Stimulated activated CD4-positive, alpha-beta T cell treated with anti-CD3 and anti-CD28 coated beads, Interleukin-12 subunit alpha, Interleukin-12 subunit beta, amount 100 ng/mL, for 48 hours (primary cell): ENCODE measurements at places on chromosomes 13 and 19.
A peak's percentile ranks its signal among the peaks of the same experiment; 100 is the strongest.

GRCh38 chr19:21617740-21618339 lies 112.4 kb downstream of the ZNF429 start:
- DNase-seq, result no peak

- no peak for DNase-seq
Observed at GRCh38 chr13:112870051-112870331, 99.0 kb upstream of the MCF2L start.

DNA sequence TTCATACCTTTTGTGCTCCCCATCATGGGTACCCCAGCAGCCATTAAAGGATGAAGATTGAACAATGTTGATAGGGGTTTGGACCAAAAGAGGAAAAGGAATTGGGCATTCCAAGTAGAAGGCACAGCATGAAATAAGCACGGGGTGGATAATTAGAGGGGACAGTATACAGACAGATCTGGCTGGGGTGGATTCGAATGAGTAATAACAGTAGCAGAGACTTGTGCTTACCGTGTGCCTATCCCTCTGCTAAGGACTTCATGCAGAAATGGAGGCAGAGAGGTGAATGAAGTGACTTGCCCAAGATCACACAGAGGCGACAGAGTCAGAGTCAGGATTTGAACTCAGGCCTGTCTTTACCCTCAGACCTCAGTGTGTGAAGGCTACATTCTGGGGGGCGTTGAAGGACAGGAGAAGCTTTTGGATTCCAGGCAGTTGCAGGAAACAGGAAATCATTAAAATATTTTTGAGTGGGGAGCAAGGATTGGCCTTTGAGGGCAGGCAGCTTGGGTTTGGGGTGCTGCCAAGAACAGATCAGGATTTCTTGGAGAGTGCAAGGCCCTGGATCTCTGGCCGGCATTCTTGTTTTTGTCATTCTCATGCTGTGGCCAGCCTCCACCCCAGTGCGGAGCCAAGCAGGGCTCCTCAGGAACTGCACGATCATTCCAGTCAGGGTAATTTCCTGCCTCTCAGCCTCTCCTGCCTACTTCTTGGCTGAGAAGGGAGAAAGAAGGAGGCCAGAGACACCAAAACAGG lies 18.7 kb downstream of the PAF1 start:
- no peak for DNase-seq

DNA sequence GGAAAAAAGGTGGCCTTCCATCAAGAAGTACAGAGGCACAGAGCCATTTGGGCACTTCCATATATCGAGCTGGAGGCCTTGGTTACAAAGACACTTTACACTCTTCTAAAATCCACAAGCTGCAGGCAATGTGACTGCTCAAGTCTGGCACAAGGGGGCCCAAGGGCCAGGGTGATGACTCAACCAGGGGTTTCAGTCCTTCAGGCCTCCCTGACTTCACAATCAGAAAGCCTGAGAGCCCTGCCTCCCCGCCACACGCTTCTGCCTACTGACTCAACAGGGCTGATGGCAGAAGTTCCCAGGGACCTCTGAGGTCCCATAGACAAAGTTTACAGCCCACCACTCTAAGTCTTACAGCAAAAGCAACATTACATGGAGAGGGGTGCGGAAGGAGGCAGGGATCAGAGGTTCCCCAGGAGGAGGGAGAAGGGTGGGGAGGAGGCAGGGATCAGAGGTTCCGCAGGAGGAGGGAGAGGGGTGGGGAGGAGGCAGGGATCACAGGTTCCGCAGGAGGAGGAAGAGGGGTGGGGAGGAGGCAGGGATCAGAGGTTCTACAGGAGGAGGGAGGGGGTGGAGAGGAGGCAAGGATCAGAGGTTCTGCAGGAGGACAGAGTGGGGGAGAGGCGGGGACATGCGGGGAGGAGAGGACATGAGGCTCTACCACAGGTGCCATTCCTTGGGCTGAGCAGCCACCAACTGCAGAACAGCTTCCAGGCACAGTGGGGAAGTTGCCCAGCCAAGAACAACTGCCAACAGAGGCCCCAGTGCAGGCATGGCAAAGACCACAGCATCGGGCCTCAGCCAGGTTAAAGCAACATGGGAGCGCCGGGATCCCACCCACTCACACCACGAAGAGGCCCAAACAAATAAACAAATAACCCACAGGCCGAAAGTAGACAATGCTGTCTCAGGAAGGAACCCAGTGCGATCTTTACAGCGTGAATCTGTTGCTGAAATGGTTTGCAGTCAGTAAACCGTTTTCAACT lies 52.0 kb downstream of the SLC7A1 start:
- DNase-seq, result peak; percentile 60

GRCh38 chr19:47210689-47211316 lies 20.2 kb downstream of the BBC3 start:
- DNase-seq, result peak; percentile 57

GRCh38 chr13:102317593-102317992 lies 84.3 kb downstream of the FGF14 start:
- DNase-seq, result no peak

GRCh38 chr19:54178581-54179261 lies 5.8 kb upstream of the TMC4 start:
- DNase-seq, result no peak

- peak; percentile 41 for DNase-seq
Observed at GRCh38 chr19:57103573-57104277, 16.1 kb upstream of the USP29 start.

DNA sequence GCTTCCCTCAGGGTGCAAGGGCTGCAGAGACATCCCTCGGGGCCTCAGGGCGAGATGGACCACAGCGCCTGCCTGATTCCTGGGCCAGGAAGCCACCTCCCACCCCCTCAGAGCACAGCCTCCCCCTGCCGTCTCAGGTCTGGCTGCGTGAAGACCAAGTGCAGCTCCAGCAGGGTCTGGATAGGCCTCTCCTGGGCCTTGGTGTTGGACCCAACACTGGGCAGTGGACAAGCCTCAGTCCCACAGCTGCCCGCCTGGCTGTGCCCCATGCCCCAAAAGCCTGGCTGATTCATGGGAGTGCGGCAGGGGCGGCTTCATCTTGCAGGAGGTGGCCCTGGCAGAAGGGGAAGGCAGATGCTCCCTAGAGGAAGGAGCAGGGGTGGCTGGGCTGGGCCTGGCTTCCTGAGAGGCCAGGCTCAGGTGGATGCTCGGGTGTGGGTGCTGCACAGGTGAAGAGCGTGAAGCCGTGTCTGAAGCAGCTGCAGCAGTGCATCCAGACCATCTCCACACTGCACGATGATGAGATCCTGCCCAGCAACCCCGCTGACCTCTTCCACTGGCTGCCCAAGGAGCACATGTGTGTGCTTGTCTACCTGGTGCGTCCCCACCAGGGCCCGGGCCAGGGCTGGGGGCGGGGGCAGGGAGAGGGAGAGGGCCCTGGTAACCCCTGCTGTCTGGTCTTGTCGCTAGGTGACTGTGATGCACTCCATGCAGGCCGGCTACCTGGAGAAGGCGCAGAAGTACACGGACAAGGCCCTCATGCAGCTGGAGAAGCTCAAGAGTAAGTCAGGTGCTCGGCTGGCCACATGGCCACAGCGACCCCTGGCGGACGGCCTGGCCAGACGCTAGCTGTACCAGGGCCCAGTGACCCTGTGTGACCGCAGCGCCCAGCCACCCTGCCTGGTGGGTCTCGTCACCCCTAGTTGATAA lies 21.7 kb downstream of the MAU2 start:
- no peak for DNase-seq

DNA sequence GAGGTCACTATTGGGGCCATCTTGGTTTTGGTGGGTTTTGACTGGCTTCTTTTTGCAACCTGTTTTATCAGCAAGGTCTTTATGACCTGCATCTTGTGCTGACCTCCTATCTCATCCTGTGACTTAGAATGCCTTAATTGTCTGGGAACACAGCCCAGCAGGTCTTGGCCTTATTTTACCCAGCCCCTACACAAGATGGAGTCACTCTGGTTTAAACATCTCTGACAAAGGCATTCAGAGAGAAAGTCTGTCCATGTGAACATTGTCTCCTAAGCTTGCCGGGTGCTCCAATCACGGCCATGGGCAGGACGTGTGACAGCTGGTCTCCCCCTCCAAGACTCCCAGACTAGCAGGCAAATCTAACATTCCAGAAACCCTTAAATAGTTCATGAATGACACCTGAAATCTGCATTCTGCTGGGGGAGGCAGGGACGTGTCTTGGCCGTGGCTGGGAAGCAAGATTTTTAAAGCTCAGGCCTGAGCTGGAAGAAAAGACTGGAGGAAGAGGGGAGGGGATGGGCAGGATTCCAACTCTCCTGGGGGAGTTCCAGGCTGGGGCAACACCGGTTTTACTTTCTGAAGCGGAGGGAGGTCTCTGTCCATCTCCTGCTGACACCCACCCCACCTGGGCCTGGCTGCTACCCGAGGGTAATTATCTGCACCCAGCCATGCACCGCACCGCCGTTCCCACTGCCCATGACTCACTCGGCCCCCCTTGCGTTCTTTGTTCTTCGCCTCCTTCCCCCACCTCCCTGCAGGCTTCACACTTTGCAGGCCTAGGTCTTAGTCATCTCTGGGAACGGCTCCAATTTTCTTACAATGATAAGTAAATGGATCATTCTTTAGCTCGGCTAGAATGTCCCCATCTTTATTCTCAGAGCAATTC lies 11.6 kb upstream of the OR1M1 start:
- no peak for DNase-seq

- no peak for DNase-seq
Observed at GRCh38 chr13:44017756-44018309, 138.1 kb downstream of the LACC1 start.

- no peak for DNase-seq
Observed at GRCh38 chr19:14116918-14117578, 514 bp downstream of the PRKACA start.

DNA sequence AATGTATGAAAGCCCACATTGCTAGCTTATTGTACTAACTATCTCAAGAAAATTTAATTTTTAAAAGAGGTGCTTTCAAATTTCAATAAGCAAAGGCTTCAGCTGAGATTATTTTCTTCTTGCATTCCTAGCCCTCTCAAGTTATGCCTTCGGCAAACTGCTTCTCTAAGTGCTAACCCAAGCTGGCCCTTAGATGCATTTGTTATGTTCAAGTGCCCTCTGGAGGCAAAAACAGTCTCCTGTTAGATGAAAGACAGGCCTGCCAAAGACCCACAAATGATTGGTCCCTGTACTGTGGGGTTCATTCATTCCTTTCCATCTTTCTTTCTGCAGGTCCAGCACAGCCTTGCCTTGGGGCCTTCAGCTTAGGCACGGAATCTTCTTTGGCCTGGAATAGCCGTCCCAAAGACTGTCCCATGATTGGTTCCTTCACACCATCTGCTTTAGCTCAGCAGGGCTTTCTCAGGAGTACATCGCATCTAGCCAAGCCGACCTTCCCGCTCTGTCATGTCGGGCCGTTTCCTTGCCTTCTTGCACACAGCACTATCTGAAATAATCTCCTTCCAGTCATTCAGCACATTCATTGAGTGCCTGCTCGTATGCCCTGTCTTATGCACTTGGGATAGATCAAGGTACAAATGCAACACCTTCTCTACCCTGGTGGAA lies 26.4 kb upstream of the TPTE2 start:
- DNase-seq, result no peak

DNA sequence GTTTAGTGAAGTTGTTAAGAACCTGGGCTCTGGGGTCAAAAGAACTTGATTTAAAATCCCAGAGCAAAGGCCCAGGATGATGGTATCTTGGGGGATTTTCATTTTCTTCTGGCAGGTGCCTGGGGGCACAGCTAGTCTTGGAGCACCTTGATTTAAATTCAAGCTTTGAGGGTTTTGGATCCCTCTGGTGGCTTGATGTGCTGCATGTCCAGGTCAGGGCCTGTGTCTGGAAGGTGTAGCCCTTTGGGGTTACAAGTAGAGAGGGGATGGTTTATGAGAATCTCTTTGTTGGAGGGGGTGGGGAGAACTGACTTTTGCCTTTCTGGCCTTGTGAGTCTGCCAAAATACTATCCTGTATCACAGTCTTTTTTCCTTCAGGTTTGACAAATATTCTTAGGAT lies 55.8 kb downstream of the AKAP11 start:
- DNase-seq, result no peak

GRCh38 chr13:77345150-77345780 lies 18.4 kb upstream of the MYCBP2 start:
- peak; percentile 14 for DNase-seq

- no peak for DNase-seq
Observed at GRCh38 chr13:105595471-105595870, 940.0 kb downstream of the EFNB2 start.

DNA sequence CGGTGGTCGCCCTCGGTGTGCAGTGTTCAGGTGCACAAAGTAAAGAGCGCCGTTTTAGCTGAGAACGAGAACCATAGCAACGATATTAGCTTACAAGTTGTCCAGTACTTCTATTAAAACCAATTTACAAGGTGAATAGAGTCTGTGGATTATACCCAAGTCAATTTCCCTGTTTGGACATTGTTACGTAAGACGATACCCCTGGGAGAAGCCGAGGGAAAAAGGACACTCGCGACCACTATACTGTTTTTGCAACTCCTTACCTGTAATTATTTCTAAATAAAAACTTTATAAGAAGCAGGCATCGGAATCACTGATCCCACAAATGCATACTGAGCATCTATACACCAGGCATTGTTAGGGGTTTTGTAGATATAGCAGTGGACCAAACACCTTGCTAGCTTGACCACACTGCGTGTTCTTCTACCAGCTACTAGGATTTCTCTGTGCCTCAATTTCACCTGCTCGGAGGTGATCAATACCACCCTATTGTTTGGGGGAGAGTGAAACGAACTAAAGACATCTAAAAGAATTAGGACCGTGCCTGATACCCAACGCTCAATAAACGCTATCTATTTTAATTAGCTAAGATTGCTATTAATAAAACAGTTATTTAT lies 488 bp upstream of the EEF2 start:
- DNase-seq, result no peak

DNA sequence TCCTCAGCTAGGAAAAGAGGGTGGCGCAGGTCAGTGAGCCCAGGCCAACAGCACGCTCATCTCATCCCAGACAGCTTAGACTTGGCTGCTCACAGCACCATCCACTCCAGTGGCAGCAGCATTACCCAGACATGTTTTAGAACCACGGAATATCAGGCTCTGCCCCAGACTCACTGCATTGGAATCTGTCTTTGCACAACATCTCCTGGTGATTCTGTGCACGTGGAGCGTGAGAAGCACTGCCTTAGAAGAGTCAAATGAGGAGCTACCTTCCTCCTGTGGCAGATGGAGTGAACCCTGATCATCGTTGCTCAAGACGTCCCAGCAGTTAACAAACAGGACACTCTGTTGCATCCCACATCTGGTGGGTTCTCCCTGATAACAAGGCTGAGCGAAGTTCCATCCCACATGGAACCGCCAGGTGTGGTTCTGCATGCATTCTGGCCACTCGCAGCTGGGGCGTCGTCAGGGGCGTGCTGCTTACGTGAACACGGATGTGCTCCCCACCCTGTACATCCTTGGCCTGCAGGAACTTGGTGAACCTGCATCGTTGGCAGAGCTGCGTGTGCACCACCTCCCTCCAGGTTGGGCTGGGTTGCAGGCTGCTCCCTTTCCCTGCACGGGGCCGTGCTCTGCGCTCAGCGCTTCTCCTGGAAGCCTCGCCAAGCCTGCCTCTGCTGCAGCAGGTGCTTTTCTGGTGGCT lies 25.2 kb upstream of the ATP11A start:
- no peak for DNase-seq

- no peak for DNase-seq
Observed at GRCh38 chr13:52991344-52992020, 37.1 kb upstream of the OLFM4 start.
